ENCODE measurements at places on chromosomes 7 and 10.

DNA sequence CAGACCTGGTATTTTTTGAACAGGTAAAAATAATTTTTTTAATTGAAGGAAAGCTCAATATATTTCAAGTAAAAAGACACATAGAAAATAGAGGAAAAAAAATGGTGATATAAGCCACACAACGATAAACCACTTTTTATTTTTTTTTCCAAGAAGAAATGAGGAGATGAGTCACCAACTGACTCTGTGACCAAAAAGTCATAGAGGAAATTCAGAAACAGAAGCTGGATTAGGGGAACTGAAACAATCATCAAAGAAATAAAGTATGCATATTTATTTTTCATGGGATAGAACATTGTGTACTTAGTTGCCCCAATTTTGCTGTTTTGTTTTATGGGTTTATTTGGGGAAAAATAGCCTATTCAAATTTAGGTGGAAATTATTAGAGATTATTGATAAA, 176.8 kb upstream of the AGR3 start:
- DNase-seq, result no peak

GRCh38 chr7:12162415-12163113, 48.5 kb upstream of the TMEM106B start:
- no peak for DNase-seq

- DNase-seq, result no peak
These were observed 166.9 kb downstream of the MYOF start for GRCh38 chr10:93315246-93315645.

- no peak for DNase-seq
These were observed 159.6 kb upstream of the SLC26A5 start for GRCh38 chr7:103605640-103606039.

DNA sequence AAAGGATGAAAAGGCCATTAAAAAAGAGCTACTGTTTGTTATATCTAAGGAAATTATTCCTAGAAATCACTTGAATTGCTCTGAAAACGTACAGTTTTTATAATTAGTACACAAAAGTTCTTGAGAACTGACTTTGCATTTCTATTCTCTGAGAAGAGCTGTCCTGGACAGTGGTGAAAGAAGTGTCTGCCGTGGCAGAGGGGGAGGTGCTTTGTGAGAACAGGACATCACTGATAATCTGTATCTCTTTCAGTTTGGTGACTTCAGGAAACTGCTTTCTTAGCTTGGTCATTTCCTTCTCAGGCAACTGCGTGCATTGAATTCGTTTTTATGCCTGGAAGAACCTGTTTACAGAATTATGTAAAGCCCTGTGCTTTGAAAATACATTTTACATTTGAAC, 52.1 kb downstream of the POLL start:
- DNase-seq, result no peak

DNA sequence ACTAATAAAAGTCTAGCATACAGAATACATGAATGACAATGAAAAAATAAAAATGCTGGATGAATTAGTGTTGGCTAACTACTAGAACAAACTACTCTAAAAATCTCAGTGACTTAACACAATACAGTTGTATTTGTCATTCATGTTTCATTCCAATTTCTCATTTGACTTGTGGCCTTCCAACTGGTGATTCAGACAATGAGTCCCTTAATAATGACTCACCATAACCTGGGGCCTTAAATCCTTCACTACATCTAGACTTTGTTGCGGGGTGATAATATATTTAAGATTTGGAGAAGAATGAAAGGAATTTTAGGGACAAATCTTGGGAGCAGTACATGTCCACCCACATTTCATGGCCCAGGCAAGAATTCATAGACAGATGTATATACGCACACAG, 90.5 kb upstream of the POM121L12 start:
- no peak for DNase-seq

DNA sequence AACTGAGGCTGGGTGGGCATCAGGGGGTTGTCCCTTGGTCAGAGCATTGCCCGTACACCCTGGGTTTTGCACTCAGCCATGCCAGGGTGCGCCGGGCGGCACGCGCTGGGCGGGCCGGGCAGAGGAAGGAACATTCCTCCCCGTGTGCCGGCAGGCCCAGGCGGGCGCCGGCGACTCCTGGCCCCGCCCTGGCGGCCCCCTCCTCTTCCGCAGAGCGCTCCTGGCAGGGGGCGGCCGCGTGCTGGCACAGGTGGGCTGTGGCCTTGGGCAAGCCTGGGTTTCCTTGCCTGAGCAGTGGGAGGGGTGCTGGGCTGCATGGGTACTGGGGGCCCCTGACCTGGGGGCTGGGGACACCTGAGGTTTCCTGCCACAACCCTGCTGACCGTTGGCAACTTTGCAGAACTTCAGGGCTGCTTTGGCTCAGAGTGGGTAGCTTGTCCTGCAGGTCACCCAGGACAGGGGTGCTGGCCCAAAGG, 3.9 kb downstream of the LFNG start:
- no peak for DNase-seq

- DNase-seq, result no peak
These were observed 73.7 kb downstream of the INSIG1 start for GRCh38 chr7:155371331-155371883.

DNA sequence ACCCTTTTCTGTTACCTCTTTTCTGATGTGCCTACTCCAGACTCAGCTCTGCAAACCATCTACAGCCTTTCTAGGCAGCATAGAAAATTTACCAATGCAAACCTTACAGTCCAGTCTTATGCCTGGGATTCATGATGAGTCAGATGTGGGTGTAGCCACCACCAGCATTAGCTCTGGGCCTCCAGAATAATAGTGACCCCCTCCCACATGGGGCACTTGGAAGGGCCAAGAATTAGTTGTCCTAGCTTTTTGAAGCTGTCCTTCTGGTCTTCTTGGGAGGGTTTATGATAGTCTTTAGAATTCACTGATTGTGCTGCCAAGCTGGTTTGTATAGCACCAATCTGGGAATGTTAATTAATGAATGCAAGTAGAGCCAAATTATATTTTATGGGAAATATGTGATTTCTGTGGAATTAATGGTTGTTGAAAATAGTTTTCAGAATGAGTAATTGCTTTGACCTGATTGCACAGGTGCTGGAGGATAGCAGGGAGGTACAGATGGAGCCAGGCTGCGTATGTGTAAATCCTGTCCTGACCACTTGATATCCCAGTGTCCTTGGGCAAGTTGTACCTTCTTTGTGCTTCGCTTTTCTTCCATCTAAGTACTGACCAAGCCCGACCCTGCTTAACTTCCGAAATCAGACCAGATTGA, 94.8 kb downstream of the CPED1 start:
- no peak for DNase-seq

GRCh38 chr10:22476601-22477321, 131.5 kb downstream of the SPAG6 start:
- DNase-seq, result no peak

- DNase-seq, result no peak
These were observed 42.2 kb upstream of the SEMA3E start for GRCh38 chr7:83691095-83691494.

GRCh38 chr7:69619635-69620034, 21.4 kb downstream of the AUTS2 start:
- no peak for DNase-seq
